ENCODE measurements at places on chromosomes 11 and 22.

DNA sequence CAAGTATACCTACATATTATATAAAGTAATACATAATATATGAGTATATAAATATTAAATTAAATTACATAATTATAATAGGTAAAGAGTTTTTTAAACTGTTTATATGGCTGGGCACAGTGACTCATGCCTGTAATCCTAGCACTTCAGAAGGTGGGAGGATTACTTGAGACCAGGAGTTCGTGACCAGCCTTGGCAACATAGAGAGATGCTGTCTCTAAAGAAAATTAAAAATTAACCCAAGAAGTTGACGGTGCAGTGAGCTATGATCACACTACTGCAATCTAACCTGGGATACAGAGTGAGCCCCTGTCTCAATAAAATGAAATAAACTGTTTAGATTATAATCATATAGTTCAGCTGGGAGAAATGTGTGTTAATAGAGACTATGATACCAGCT, 363.0 kb downstream of the DDX10 start:
- DNase-seq = no peak

- DNase-seq = no peak
Observed at GRCh38 chr11:96162816-96163499, 180.0 kb downstream of the MAML2 start.

GRCh38 chr22:50704510-50705218, 32.0 kb downstream of the SHANK3 start:
- no peak for DNase-seq

GRCh38 chr22:41352058-41352457, 29.7 kb upstream of the TEF start:
- DNase-seq = no peak

DNA sequence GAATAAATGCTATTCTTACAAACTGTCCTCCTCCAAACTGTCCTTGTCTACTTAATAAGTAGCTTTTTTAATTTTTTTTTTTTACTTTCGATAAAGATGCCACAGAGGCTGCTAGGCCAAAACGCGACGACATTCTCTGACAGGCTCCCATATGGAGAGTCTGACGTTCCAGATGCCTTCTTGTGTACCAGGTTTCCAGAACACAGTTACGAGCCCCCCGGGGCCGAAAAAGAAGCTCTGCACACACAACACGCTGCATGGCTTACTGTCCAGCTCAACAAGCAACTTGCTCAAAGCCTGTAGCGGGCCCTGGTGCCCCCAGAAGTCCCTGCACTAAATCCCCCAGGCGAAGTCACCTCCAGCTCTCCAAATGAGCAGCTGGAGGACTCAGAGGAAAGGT, 39.3 kb downstream of the LARGE1 start:
- no peak for DNase-seq

DNA sequence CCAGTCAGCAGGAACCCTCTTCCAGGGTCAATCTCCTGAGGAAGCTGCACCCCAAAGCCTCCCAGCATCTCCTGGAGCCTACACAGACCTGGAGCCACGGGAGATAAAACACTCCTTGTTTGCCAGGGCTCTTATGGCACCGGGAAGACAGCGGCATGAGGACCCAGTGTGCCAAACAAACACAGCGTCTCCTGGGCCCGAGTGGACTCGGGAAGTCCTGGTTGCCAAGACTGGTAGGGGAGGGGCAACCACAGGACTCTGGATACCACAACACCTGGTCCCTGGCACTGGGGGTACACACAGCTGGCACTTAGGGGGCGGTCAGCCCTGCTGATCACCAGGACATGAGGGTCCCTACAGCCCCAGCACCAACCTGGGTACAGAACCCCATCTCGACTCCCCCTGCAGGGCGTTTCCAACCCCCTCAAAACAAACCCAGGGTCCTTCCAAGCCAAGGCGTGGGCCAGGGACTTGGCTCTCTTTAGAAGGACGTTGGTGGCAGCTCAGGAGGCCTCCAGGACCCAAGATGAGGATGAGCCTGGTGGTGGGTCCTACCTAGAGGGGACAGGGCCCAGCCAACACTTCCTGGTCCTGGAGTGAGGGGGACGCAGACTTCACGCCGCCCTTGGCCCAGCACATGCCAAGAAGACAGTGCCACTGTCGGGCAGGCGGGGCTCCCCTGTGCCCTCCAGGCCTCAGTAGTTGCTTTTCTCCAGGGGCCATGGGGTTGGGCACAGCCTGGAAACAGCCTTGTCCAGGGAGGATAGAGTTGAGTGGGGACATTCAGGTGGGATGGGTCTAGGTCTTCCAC, 85.0 kb downstream of the CELSR1 start:
- no peak for DNase-seq

- DNase-seq = no peak
Observed at GRCh38 chr11:9367551-9367950, 16.9 kb upstream of the IPO7 start.
